ENCODE measurements at places on chromosomes 11 and 22. TPM values are rescaled to one million over a fixed set of nuclear protein-coding genes. Genes with fewer than 3 reads are reported as not detected.

Gene CSNK2A3
- total RNA-seq, result 0.68 TPM

Gene NNMT
- 37.8 TPM for total RNA-seq

Gene OR8G5
- total RNA-seq, result not detected

Gene UCP3
- total RNA-seq, result 2.0 TPM

Gene OR52H1
- total RNA-seq, result not detected

Gene IFITM10
- 0.68 TPM for total RNA-seq

DNA sequence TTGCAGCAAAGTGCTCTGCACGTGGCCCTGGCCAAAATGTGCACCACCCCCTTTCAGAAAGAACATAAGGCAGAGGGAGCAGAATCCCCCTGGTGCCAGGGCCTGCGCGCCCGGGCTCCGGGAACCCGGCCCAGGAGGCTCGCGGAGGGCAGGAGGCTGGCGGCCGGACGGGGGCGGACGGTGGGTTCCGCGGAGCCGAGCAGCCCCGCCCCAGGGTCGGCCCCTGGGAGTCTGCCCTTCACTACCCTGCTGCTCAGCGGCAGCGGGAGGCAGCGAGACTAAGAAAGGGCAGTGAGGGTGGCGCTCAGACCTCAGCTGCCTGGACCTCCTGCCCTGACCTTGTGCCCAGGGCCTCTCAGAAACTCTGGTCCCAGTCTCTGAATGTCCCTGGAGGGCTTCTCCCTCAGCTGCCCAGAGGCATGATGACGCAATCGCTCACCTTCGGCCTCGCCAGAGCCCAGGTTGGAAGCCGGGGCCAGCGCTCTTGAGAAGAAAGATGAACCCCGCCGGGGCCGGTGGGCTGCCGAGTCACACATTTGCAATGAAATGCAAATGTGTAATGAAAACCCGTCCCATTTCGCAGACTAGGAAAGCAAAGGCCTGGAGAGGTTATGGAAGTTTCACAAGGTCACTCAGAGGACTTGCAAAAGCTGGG is 1.1 kb upstream of the CLMP start:
- no peaks in the 10 kb centered on the region for H3K36me3 ChIP-seq
- peaks cover 12% of the 10 kb centered on the region for H3K4me1 ChIP-seq
- H3K27me3 ChIP-seq, result peaks cover 61% of the 10 kb centered on the region
- H3K4me3 ChIP-seq, result peak overlapping the region; percentile 46

DNA sequence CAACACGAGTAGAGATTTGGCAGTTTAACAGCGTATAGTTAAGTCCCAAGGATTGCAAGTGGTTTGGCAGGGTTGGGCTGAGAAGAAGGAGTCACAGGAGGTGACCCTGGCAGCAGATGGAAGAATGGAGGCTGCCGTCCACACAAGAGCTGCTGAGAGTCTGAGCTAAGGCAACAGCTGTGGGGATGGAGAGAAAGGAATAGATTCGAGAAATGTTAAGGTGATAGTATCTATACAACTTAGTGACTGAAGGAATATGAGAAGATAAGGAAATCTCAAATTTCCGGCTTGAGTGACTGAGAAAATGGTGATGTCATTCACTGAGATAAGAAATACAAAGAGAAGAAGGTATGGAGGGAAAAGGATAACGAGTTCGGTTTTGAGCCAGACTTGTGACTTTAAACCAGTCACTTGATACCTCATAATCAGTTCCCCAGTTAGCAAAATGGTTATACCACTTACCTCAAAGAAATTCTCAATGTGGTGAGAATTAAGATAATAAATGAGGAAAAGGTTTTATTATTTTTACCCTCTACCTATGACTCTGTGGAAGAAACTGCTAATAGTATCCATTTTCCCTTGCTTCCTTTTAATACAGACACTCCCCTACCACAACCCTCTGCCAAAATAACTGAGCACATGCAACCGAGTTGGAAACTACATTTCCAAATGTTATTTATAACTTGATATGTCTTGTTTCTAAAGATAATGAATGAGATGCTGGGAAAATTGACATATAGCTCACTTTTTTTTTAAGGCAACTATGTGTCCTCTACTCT is 30.7 kb downstream of the FAM168A start:
- no peak overlapping the region for H3K4me3 ChIP-seq
- H3K36me3 ChIP-seq, result no peaks in the 10 kb centered on the region
- H3K4me1 ChIP-seq, result no peaks in the 10 kb centered on the region
- H3K27ac ChIP-seq, result no peak overlapping the region
- H3K27me3 ChIP-seq, result no peaks in the 10 kb centered on the region
- DNase-seq, result no peak

GRCh38 chr11:32435511-32435941 is at the start of gene WT1:
TSS of gene WT1 (minus strand) at chr11:32435539.
- H3K27ac ChIP-seq, result no peak within 1 kb of the TSS
- no peak for DNase-seq
- peaks cover 50% of the 10 kb centered on the region for H3K4me1 ChIP-seq
- H3K27me3 ChIP-seq, result peaks cover 100% of the 10 kb centered on the region

DNA sequence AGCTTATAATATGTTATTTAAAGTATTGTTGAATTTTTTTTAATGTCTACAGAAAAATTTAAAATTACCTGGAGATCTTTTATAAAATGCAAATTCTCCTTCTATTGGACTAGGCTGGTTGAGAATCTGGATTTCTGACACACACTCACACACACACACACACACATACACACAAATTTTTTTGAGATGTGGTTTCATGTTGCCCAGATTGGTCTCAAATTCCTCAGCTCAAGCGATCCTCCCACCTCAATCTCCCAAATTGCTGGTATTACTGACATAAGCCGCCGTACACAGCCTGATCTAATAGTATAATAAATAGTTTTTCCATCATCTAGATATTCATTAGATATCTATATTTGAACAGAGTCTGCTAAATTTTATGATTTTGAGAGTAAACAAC is 4.5 kb upstream of the RFPL1 start:
- peaks cover 39% of the 10 kb centered on the region for H3K27me3 ChIP-seq
- no peak for DNase-seq
- no peaks in the 10 kb centered on the region for H3K36me3 ChIP-seq

DNA sequence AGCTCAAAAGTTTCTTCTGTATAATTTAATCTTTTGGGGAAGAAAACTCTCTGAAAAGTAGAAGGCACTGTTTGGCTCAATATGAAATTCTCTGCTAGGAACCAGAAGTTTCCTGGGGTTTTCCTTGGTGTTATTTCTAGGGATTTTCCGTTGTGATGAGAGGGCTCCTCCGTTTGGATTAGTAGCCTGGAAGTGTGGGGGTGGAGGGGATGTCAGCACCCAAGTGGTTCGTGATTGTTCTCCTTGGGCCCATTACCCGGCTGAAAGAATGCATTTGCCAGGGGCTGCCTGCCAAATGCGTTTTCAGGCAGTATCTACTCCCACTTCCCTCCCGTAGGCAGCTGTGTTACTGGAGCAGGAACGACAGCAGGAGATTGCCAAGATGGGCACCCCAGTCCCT is 4.3 kb downstream of the SF3B2 start:
- H3K4me3 ChIP-seq, result no peak overlapping the region
- peaks cover 5% of the 10 kb centered on the region for H3K4me1 ChIP-seq
- no peak overlapping the region for H3K27ac ChIP-seq
- no peak for DNase-seq
- H3K27me3 ChIP-seq, result no peaks in the 10 kb centered on the region
- H3K36me3 ChIP-seq, result peaks cover 5% of the 10 kb centered on the region

DNA sequence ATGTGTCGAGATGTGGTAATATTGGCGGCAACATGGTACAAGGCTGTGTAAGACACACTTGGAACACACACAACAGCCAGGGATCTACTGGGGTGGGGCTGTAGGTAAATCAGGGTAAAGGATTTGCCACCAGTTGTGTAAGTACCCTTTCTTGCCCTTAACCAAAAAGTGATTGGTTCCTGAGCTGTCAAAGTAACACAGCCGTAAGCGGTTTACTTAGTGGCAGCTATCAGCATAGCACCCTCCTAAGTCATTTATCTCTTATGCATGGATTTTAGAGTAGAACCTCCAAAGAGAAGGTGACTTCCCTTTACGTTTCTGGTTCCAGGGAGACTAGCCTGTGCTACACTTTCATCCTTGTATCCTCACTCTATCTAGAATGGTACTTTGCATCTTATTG is 57.2 kb downstream of the SPECC1L start:
- no peak overlapping the region for H3K4me3 ChIP-seq
- no peak for DNase-seq
- no peak overlapping the region for H3K27ac ChIP-seq
- no peaks in the 10 kb centered on the region for H3K27me3 ChIP-seq
- H3K4me1 ChIP-seq, result no peaks in the 10 kb centered on the region

DNA sequence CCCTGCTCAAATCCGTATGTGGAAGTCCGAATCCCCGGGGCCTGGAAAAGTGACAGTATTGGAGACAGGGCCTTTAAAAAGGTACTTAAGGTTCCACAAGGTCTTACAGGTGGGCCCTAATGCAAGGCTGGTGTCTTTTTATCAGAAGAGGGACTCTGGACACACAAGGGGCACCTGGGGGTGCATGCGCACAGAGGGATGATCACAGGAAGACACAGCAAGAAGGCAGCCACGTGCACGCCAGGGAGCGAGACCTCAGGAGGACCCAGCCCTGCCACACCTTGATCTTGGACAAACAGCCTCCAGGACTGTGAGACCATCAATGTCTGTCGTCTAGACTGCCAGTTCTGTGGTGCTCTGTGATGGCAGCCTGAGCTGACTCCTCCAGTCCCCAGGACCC is 96.5 kb downstream of the SHANK2 start:
- no peaks in the 10 kb centered on the region for H3K4me1 ChIP-seq
- H3K4me3 ChIP-seq, result no peak overlapping the region
- H3K27me3 ChIP-seq, result no peaks in the 10 kb centered on the region

- H3K4me1 ChIP-seq, result peaks cover 14% of the 10 kb centered on the region
- no peaks in the 10 kb centered on the region for H3K27me3 ChIP-seq
- H3K4me3 ChIP-seq, result no peak overlapping the region
- peak; percentile 65 for DNase-seq
- H3K27ac ChIP-seq, result peak overlapping the region; percentile 90
- H3K36me3 ChIP-seq, result no peaks in the 10 kb centered on the region
Observed at GRCh38 chr11:68036717-68037239, 2.0 kb upstream of the TCIRG1 start.

DNA sequence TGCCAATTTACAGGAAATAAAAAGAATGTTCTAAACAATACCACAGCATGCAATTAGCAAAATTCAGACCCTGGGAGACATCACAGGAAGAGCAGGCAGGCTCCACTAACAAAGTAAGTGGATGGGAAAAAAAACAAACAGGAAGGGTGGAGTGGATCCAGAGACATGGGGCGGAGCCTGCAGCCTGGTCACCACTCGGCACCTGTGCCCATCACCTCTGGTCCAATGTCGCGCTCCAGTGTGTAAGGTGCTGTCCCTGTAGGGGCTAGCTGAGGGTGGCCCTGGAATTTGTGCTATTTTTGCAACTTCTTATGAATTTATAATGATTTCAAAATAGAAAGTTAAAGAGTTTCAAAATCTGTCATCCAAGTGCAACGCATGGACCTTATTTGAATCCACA is 11.0 kb upstream of the MOB2 start:
- no peaks in the 10 kb centered on the region for H3K27me3 ChIP-seq
- DNase-seq, result no peak
- no peak overlapping the region for H3K27ac ChIP-seq
- H3K4me3 ChIP-seq, result no peak overlapping the region

GRCh38 chr11:108224366-108224765 is 1.5 kb downstream of the ATM start:
- H3K36me3 ChIP-seq, result no peaks in the 10 kb centered on the region
- H3K27ac ChIP-seq, result peak overlapping the region; percentile 91
- no peak overlapping the region for H3K4me3 ChIP-seq
- no peak for DNase-seq
- peaks cover 35% of the 10 kb centered on the region for H3K4me1 ChIP-seq
- H3K27me3 ChIP-seq, result no peaks in the 10 kb centered on the region

DNA sequence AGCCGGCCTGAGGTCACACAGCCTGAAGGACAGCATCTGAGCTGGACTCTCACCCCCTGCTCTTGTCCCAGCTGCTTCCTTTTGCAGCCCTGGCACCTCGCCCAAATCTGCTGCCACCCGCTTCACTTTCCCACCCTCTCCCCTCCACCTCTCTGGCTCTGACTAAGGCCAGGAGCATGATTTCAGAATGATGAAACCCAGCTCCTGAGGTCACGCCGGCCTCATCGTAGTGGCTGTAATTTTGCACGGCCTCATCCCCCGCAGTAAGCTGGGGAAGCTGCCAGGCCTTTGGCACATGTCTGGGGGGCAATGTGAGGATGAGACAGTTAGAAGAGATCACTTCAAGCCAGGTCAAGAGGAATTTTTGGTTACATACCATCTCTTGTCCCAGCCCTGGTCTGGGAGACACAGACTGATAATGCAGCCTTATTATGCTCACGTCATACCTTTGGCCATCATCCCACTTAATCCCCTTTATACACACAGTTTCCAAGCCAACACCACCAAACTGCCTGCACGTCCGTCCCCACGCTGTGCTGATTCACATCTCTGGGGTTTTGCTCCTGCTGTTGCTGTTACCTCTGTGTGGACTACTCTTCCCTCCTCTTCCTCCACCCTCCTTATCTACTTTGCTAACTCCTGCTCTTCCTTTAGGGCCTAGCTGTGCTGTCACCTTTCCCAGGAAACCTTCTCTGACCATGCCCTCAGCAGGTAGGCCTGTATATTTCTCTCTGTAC is 58.1 kb downstream of the CHRDL2 start:
- no peaks in the 10 kb centered on the region for H3K27me3 ChIP-seq
- H3K4me1 ChIP-seq, result peaks cover 3% of the 10 kb centered on the region
- no peak overlapping the region for H3K4me3 ChIP-seq

- no peak for DNase-seq
- no peaks in the 10 kb centered on the region for H3K36me3 ChIP-seq
Observed at GRCh38 chr11:64415286-64415685, 56.3 kb downstream of the RPS6KA4 start.

- peak; percentile 62 for DNase-seq
- peak overlapping the region; percentile 54 for H3K4me3 ChIP-seq
- H3K27ac ChIP-seq, result peak overlapping the region; percentile 88
Observed at GRCh38 chr11:119315131-119316015, 1.6 kb downstream of the MCAM start.

GRCh38 chr11:4464216-4465159 is 15.4 kb downstream of the OR52K2 start:
- no peak overlapping the region for H3K27ac ChIP-seq
- H3K36me3 ChIP-seq, result no peaks in the 10 kb centered on the region
- no peak for DNase-seq
- no peak overlapping the region for H3K4me3 ChIP-seq
- no peaks in the 10 kb centered on the region for H3K4me1 ChIP-seq

GRCh38 chr22:45871721-45872120 is 105.2 kb downstream of the WNT7B start:
- no peak for DNase-seq
- no peak overlapping the region for H3K4me3 ChIP-seq
- H3K27ac ChIP-seq, result no peak overlapping the region
- H3K27me3 ChIP-seq, result peaks cover 70% of the 10 kb centered on the region
- H3K36me3 ChIP-seq, result no peaks in the 10 kb centered on the region

GRCh38 chr22:48359613-48359965 is 1468.1 kb downstream of the BRD1 start:
- H3K27ac ChIP-seq, result no peak overlapping the region
- no peaks in the 10 kb centered on the region for H3K27me3 ChIP-seq
- no peaks in the 10 kb centered on the region for H3K4me1 ChIP-seq

All from transverse colon (tissue), 4 donors.